ENCODE measurements at places on chromosomes 5 and 9.
A peak's percentile ranks its signal among the peaks of the same experiment; 100 is the strongest.

DNA sequence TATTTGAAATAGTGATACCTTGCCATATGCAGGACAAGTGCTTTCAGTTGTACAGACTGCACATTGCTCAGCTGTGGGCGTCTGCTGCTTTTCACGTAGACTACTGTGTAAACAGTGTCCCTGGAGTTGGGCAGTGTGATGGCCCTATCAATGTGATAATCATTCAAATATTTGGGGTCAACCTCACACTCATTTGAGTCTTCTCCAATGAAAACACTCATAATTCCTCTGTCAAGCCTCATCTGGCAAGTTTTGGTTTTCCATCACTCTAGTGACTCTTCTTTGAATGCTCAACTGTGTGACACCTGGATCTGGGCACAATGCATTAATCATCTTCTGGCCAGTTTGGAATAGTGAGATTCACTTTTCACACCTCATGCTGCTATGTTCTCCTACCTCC lies 64.4 kb downstream of the UGCG start:
- peak; percentile 61 for DNase-seq

- no peak for DNase-seq
Observed at GRCh38 chr5:93054424-93055163, 526.4 kb downstream of the NR2F1-AS1 start.

GRCh38 chr5:2656206-2656605 lies 95.3 kb downstream of the IRX2 start:
- DNase-seq: no peak

- DNase-seq: no peak
Observed at GRCh38 chr9:82593501-82593900, 469.4 kb downstream of the RASEF start.

DNA sequence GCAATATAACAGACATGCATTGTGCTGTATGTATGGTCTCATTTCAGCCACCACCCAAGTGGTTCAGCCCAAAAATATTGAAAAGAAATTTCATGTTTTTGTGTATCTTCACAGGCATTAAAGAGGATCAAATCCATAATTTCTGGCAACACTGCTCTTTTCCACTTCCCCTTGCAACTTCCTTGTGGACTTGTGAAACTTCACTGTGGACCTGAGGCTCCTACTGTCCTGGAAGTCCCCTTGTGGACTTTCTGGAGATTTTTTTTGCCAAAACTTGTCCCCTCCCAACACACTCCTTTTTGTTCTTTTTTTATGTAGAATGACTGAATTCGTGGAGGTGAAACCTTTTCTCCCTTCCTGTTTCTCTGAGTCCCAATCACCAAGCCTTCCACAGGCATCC lies 14.3 kb downstream of the OTULINL start:
- DNase-seq: no peak

- DNase-seq: no peak
Observed at GRCh38 chr9:70255486-70255885, 3.3 kb upstream of the SMC5 start.

DNA sequence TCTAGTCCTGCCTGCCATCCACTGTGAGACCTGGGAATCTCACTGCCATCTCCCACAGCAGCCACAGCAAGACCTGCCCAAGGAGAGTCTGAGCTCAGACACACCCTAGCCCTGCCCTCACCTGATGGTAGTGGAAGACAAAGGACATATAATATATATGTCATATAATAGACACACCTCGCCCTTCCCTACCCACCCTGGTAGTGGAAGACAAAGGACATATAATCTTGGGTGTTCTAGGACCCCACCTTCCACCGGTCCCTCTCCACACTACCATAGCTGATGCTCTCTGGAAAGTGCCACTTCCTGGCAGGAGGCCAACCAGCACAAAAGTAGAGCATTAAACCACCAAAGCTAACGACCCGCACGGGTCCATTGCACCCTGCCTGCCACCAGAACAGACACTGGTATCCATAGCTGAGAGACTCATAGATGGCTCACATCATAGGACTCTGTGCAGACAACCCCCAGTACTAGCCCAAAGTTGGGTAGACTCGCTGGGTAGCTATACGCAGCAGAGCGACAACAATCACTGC lies 545.6 kb downstream of the CAAP1 start:
- DNase-seq: no peak

- DNase-seq: no peak
Observed at GRCh38 chr5:37685816-37686215, 154.0 kb downstream of the GDNF start.

- DNase-seq: no peak
Observed at GRCh38 chr5:68325065-68325580, 109.6 kb downstream of the PIK3R1 start.

GRCh38 chr9:108537756-108538155 lies 318.0 kb downstream of the ACTL7B start:
- DNase-seq: no peak

DNA sequence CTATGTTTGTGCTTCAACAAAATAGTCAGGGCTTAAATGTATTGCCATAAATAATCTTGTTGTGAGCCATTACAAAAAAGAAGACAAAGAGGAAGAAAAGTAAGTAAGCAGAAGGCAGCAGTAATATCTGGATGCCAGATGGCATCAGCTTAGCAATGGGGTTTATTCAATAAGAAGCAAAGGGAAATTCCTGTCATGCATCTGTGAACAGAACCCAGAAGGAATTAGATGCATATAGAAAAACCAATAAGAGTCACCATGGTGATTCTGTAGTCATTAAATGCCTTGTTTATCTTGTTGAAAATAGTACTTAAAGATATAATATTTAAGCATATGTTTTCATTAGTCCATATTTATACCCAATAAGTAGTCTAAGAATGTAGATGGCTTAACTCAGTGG lies 216.0 kb downstream of the ADAMTSL1 start:
- DNase-seq: no peak

DNA sequence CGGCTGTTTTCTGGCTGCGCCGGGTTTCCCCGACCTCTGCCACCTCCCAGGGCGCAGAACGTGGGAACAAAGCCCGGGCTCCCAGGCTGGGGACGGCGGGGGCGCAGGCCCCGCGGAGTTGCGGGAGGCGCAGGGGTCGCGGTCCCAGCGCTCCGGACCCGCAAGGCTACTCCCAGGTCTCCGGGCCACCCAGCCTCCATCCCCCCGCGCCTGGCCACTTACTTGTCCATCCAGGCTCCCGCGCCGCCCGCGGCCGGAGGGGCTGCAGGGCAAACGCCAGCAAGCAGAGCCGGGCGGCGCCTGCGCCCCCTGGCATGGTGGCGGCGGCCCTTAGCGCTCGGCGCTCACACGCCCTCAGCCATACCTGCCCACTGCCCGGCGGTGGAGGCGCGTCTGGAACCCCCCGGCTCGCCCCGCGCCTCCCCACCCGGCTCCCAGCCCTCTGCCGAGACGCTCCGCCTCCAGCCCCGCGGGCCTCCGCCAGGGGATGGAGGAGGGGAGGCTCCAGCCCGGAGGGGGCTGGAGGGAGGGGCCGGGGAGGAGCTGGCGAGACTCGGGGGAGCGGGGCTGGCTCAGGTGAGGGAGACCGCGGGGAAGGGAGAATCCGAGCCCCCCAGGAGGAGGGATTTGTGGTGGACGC lies at the start of gene ADAM19:
TSS of gene ADAM19 (minus strand) at position 395 of the 640 bp plus-strand sequence. CDS start at position 316, 79 bp downstream.
- DNase-seq: no peak

- DNase-seq: peak; percentile 44
Observed at GRCh38 chr5:41843456-41844370, 26.5 kb downstream of the OXCT1 start.

DNA sequence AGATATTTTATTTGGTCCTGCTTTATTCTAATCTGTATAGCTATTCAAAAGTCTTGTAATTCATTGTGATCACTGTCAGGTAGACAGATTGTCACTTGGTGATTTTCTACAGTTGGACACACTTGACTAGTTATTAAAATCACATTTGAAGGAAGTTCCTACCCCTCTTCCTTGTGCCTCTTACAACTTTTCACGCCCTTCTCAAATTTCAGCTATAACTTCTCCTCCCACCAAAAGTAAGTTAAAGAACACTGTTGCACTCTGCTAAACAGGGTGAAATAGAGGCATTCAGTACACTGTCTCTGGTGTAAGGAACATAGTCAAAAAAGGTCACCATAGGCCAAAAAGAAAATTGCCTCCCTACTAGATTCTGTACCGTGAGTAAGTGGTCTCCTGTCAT lies 142.1 kb upstream of the POU5F2 start:
- no peak for DNase-seq

GRCh38 chr9:110975969-110976368 lies 62.3 kb downstream of the LPAR1 start:
- DNase-seq: no peak

DNA sequence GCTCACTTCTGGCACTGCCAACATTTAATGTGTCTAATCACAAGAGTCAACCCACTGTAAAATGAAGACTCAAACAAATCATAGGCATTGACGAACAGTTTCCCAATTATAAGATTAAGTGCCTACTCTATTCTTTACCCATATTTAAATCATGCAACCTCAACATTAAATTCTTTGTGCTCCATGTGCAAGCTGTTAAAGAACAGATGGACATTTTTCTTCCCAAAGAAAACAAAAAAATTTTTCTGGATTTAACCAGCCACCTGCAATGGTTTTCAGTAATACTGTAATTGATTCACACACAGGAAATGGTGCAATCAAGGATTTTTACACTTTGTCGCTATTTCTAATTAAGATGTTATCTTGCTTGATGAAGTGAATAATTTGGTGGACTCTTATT lies 3.6 kb downstream of the HNRNPK start:
- no peak for DNase-seq

GRCh38 chr5:32498484-32498883 lies 53.9 kb upstream of the ZFR start:
- no peak for DNase-seq

- DNase-seq: no peak
Observed at GRCh38 chr9:136091582-136092352, 3.3 kb downstream of the NACC2 start.

DNA sequence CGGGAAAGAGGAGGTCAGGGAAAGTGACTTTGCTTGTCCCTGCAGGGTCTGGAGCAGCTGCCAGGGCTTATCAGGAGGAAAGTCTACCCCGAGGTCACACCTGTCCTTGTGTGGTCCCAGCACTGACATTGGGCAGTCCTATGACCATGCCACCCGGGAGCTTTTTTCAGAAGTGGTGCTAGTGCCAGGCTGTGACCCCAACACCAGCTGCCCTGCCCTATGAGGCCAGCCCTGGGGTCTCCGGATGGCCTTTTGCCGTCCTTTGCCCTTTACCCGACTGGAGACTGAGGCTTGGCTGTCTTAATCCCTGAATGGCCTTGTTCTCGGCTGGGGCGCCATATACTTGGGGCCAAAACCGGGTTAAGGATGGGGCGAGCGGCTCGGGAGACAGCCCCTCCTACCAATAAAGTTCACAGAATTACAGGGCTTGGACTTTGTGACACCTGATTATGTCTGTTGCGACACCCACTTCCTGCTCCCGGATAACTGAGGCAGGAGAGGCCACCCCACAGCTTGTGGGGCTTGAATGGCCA lies 22.2 kb upstream of the SLC9A3 start:
- no peak for DNase-seq

DNA sequence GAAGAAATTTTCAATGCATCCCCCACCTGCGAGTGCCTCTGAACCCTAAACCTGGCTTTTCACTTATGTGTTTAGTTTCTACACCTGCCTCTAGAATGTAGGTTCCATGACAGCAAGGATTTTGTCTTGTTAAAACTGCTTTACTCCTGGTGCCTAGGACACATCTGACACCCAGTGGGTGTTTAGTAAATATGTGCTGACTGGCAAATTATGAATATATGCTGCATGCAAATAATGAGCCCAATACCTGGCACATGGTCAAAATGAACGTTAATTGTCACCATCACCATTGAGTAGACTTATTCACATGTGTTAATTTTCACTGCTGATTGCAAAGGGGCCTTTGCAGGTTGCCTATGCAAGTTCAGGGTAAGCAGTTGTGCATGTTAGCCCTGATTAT lies 249.9 kb upstream of the WWC1 start:
- no peak for DNase-seq

DNA sequence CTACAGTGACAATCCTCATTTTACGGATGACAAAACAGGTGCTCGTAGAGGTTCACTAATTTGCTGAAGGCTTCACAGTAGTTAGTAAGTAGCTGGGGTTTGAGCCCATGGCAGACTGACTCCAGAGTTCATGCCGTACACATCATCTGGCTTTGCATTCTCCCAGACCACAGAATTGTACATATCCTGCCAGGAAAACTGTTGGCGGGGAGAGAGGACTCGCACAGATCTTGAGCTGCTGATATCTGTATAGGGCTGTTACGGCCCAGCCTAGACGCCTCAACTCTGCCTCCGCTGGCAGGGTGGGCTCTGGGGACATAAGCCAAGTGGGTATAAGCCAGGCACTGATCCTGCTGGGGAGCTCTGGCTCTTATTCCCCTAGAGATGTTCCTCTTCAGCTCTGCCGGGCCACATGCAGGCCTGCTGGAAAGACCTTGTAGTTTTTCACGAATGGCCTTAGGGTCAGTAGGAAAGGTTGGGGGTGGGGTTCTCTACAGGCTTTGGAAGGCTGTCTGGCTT lies 16.3 kb downstream of the LARP1 start:
- no peak for DNase-seq

DNA sequence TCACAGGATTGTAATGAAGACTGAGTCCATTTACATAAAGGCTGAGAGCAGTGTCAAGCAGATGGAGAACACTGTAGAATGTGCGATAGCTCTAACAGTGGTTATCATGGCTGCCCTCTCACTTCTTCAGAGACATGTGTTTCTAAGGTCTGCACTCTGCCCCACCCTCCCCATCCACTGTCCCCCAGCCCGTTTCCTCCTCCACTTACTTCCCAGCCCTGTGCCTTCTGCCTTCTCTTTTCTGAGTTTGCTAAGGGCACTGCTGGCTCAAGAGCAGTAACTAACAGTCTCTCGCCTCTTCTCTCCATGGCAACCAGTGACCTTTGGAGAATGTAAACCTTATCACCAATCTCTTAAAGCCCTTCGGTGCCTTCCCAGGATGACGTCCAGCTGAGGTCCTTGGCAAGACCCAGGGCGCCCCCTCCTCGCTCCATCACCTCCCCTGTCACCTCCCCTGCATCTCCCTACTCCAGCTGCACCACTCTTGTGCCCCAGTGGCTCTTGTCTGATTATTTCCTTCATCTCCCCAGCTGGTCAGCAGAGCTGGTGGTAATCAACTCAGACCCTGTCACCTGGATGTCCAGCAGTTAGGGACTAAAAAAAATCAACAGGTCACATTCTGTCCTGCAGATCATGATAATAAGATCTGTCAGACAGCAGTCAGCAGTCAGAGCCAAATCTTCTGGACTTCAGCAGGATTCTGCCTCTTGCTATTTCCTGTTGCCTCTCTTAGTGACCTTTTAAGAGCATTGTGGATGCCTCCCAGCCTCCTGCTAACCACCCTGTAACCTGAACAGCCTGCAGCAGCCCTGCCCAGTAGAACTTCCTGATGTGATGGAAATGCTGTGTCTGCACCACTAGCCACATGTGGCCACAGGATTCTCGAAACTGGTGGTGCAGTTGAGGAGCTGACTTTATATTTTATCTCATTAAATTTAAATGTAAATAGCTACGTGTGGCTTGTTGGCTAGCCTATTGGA lies 9.0 kb downstream of the FXN start:
- DNase-seq: peak; percentile 49

DNA sequence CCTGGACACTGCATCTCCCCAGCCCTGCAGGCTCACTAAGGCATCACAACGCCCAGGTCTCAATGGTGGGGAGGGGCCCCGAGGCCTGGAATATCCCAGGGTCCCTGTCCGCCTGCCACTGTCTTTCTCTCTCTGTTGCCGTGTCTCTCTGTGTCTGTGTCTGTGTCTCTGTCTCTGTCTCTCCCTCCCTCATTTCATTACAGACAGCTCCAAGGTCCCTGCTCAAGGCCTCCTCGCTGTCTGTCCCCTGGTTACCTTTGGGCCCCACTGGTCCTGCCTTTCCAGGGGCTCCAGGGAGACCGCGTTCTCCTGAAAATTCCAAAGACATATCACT lies 3.2 kb downstream of the FCN1 start:
- no peak for DNase-seq

GRCh38 chr5:124104344-124104743 lies 592.4 kb downstream of the CSNK1G3 start:
- DNase-seq: no peak

Data from NCI-H2029 (cell line).